Esophagus squamous epithelium (tissue), 5 donors: ENCODE measurements at places on chromosomes 13 and 19.

DNA sequence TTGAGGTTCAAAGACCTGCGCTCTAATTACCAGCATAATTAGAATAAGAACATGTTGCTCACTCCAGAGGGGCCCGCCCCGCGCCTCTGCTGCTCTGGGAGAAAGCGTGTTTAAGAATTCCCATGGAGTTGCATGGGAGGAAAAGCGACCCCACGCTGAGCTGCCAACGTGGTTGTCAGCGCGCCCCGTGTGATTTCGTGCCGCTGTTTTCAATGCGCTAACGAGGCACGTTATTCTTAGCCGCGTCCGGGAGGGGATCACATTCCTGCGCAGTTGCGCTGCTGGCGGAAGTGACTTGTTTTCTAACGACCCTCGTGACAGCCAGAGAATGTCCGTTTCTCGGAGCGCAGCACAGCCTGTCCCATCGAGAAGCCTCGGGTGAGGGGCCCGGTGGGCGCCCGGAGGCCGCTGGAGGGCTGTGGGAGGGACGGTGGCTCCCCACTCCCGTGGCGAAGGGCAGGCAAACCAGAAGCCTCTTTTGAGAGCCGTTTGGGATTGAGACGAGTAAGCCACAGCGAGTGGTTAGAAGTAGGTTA is 173.8 kb upstream of the SOX1 start:
- DNase-seq, result no peak

DNA sequence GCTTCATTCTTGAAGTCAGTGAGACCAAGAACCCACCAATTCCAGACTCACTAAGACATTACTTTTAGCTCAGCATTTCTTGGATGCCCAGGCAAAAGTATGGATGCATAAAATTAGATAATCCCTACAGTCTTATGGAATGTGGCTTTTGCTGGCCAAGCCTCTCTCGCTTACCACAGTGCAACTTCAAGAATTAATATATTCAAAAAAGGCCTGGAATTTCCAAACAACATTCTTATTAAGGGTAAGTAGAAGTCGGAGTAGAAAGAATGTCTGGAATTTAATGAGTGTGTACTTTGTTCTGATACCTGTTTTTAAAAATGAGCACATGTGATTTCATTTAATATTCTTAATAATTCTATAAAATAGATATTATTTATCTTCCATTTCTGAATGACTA is 302.4 kb upstream of the TMTC4 start:
- DNase-seq, result no peak

GRCh38 chr13:114112231-114112825 is 20.1 kb downstream of the RASA3 start:
- no peak for DNase-seq

- DNase-seq, result no peak
Measured at GRCh38 chr19:2949939-2950285, 5.1 kb upstream of the ZNF77 start.

DNA sequence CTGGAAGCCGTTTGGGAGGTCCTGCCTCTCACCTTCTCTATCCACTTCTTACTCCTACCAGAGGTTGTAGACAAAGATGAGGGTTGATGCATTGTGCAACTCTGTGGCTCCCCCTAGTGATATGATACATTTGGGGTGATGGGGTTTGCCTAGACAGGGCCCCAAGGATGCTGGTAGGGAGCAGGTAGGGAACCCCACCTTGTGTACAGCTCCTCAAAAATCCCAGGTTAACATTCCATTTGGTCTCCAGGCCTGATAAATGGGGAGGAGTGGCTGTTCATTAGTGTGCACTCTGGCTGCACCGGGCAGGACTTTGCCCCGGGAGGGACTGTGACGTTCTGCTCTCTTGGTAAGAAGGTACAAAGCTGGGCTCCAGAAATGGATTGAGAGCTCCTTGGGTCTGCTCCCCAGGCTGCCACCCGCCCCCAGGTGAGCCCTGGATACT is 19.2 kb downstream of the SIGLEC8 start:
- no peak for DNase-seq

GRCh38 chr19:34254698-34255432 is 511 bp downstream of the GARRE1 start:
- DNase-seq, result no peak

DNA sequence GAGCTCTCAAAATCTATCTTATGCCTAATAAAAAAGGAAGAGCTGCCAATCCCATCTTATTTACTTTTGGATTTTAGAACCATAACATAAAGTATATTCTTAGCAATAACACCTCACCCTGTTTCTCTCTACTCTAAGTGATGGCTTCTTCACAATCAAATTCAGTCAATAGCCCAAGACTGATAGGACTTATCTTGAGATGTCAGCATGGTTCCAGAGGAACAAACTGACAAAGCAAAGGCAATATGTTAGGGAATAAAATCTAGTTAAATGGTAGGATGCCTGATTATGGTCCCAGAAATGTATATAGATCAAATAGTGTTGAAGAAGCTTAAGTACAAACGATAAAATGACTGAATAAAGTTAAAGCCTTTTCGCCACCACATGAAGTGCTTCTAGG is 36.3 kb downstream of the DACH1 start:
- no peak for DNase-seq

- no peak for DNase-seq
Measured at GRCh38 chr19:23241419-23241818, 8.8 kb downstream of the ZNF724 start.

DNA sequence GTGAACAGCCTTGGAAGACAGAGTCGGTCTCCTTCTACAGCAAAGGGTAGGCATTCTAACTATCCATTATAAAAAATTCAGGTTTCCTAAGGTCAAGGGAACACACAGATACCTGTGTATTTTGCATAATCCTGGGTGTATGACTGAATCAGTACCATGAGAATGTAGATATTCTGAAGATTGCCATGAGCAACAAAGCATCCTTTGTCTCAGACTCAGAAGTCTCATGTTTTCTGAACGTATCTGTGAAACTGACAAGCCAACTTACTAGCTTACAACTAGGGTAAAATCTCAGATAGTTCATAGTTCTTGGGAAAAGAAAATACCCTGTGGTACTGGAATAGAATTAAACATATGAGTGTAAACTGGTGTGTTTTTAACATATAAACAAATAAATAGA is 6.5 kb downstream of the ZNF566 start:
- DNase-seq, result no peak

GRCh38 chr19:14772467-14772866 is 5.9 kb downstream of the ADGRE2 start:
- DNase-seq, result no peak

- no peak for DNase-seq
Measured at GRCh38 chr13:77904031-77904430, 14.6 kb downstream of the EDNRB start.

DNA sequence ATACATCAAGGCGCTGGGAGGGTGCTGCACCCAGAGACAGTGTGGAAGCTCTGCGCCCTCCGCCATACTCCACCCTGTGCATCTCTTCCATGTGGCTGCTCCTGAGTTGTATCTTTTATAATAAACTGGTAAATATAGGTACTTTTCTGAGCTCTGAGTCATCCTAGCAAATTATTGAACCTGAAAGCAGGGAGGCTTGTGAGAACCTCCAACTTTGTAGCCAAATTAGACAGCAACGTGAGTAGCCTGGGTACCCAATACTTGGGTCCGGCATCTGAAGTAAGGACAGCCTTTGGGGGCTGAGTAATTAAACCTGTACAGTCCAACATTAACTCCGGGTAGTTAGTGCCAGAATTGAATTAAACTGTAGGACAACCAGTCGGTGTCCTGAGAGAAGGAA is 57.4 kb downstream of the RUBCNL start:
- DNase-seq, result no peak

GRCh38 chr13:75341028-75341427 is 140.9 kb downstream of the TBC1D4 start:
- DNase-seq, result no peak

DNA sequence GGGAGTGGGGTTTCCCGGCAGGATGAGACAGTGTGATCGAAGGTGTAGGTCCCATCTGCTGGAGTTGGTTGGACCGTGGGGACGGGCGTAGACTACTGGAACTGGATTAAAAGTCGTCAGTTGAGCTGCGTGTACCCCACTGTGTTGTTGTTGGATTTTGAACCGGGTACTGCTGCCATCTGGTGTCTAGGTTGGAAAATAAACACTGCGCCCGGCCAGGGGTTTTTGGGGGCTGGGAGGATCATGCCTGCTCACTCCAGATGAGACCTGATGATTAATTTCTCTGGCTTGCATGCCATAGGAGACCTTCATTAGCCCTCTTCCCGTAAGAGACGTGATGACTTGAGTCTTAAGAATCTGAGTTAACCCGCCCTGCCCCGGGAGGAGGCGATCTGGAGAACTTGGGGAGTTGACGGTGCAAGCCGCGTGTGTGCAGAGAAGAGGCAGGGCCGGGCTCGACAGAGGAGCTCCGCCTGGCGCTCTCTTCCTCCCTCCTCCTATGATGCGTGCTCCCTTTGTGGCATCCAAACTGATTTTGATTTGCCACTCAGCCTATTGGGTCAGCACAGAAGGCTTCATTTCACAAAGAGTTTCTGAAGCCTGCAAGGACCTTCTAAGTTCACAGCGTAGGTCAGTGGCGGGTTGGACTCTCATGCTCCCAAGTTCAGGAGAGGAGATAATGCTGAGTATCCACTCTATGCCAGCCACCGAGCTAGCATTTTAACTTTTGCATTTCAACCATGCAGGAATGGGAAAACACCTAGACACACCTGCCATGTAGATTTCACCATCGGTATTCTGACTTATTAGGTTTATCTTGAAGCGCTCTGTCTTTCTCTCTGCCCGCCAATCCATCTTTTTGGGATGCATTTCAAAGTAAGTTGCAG is 2.7 kb downstream of the UHRF1 start:
- no peak for DNase-seq

DNA sequence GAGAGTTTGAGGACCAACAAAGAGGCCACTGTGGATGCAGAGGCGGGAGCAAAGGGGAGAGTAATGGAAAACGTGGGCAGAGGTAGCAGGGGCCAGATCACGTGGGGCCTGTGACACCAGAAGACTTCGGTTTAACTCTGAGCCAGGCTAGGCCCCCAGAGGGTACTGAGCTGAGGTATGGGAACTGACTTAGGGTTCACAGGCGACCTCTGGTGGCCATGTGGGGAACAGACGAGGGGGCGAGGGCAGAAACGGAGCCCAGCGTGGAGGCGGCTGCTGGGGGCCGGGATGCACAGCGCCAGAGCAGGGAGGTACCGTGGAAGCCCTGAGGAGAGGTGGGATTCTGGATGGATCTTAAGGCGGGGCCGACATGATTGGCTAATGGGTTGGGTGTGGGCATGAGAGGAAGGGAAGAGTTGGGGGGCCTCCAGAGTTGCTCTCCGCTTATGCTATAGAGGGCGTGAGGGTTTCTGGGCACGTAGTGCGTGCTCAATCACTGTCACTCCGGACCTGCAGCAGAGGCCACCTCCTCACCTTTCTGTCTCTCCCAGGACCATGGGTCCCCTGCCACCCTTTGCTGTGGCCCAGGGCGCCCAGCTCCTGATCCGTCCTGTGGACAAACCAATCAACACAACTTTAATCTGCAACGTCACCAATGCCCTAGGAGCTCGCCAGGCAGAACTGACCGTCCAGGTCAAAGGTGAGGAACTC is 13.7 kb downstream of the PVR start:
- no peak for DNase-seq

DNA sequence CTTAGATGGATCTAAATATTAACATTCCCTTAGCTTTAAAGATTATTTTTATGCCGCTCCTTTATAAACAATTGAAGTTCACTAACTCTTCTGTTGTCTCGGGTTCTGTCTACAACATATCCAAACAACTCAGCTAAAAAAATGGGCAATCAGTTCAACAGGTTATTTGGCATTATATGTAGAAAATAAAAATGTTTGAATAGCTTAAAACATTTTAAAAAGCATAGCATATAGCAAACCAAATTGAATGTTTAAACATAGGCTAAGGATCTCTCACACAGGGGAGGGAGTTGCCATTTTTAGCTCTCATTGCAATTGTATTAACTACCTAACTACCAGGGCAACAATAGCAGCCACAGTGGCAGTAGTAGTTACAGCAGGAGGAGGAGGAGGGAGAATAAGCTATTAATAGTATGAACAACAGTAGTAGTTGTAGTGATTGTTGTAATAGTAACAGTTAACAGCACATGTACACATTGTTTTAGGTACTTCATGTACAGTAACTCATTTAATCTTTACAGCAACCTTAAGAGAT is 404.2 kb downstream of the KCNRG start:
- no peak for DNase-seq

DNA sequence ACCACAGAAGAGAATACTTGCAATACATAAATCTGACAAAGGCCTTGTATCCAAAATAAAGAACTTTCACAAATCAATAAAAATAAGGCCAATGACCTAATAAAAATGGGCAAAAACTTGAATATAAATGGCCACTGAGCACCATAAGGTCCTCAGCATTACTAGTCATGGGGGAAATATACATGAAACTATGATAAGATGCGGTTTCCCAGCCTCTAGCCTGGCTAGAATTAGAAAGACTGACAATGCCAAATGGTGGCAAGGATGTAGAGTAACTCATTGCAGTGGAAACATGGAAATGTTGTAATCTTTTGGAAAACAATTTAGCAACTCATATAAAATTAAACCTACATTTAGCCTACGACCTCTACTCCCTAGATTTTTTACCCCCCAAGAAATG is 227.1 kb downstream of the GGACT start:
- DNase-seq, result no peak

- DNase-seq, result no peak
Measured at GRCh38 chr19:17125728-17126677, 50.4 kb downstream of the MYO9B start.

- no peak for DNase-seq
Measured at GRCh38 chr13:26651234-26651633, 93.8 kb downstream of the WASF3 start.

DNA sequence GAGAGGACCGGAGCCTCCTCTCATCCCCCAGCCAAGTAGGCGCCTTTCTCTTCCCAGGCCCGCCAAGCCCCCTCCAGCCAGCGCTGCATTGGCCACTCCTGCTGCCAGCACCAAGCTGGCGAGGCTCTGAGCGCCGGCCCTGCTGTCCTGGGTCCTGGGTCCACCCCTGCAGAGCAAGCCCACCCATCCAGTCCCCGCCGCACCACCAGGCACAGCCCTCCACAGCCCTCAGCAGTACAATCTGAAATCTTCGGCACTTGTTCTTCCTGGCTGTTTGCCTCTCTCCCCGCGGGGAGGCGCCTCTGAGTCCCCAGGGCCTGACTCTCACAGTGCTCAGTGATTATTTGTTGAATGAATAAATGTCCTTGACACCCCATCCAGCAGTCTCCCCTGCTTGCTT is 236.4 kb upstream of the SGCG start:
- no peak for DNase-seq
